Esophagus squamous epithelium (tissue), 5 donors: ENCODE measurements at places on chromosomes 1 and 21. TPM values are rescaled to one million over a fixed set of nuclear protein-coding genes. Genes with fewer than 3 reads are reported as not detected.

DNA sequence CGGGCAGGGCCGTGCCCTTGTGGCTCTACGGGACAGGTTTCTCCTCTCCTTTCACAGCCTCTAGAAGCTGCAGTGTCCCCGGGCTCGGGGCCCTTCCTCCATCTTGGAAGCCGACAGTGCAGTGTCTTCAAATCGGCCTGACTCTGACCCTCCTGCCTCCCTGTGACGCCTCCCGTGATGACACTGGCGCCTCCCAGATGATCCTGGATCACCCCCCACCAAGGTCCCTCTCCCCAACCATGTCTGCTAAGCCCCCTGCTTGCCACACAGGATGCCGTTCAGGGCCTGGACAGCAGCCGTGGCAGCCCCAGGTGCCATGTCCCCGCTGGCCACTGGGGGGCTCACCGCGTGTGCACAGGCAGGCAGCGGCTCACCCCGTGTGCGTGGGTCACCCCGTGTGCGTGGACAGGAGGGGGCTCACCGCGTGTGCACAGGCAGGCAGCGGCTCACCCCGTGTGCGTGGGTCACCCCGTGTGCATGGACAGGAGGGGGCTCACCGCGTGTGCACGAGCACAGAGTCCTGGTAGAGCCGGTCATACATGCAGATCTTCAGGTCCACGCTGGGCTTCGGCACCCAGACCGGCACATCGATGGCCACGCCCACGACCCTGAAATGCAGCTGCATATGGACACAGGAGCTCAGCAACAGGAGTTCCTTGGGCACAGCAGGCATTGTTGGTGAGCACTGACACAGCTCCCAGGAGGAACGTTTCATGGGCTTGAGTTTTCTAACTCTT is 24.9 kb upstream of the TMEM52 start:
- H3K27ac ChIP-seq, result no peak overlapping the region
- no peak for DNase-seq
- H3K4me1 ChIP-seq, result peaks cover 9% of the 10 kb centered on the region
- no peaks in the 10 kb centered on the region for H3K36me3 ChIP-seq
- no peak overlapping the region for H3K4me3 ChIP-seq

Gene LCK
- total RNA-seq, result 4.4 TPM

Gene LCE1F
- total RNA-seq, result not detected

Gene SPATA1
- 0.15 TPM for total RNA-seq

- no peak overlapping the region for H3K4me3 ChIP-seq
- no peak overlapping the region for H3K27ac ChIP-seq
- H3K27me3 ChIP-seq, result no peaks in the 10 kb centered on the region
- no peak for DNase-seq
- H3K4me1 ChIP-seq, result no peaks in the 10 kb centered on the region
Observed at GRCh38 chr1:56868761-56869160, 14.2 kb downstream of the C8A start.

GRCh38 chr21:29305561-29305960 is 6.8 kb downstream of the BACH1 start:
- H3K4me1 ChIP-seq, result peaks cover 45% of the 10 kb centered on the region
- no peaks in the 10 kb centered on the region for H3K36me3 ChIP-seq
- H3K27ac ChIP-seq, result no peak overlapping the region
- no peak for DNase-seq
- no peak overlapping the region for H3K4me3 ChIP-seq

Gene ZNF683
- 0.95 TPM for total RNA-seq

Gene CNTN2
- total RNA-seq, result 0.19 TPM

Gene BTBD8
- total RNA-seq, result 3.2 TPM

GRCh38 chr1:205977402-205978014 is 25.7 kb downstream of the RAB7B start:
- peaks cover 7% of the 10 kb centered on the region for H3K27me3 ChIP-seq
- H3K4me3 ChIP-seq, result no peak overlapping the region
- no peak overlapping the region for H3K27ac ChIP-seq
- no peak for DNase-seq
- H3K36me3 ChIP-seq, result no peaks in the 10 kb centered on the region

Gene CAMK1G
- total RNA-seq, result 0.19 TPM

DNA sequence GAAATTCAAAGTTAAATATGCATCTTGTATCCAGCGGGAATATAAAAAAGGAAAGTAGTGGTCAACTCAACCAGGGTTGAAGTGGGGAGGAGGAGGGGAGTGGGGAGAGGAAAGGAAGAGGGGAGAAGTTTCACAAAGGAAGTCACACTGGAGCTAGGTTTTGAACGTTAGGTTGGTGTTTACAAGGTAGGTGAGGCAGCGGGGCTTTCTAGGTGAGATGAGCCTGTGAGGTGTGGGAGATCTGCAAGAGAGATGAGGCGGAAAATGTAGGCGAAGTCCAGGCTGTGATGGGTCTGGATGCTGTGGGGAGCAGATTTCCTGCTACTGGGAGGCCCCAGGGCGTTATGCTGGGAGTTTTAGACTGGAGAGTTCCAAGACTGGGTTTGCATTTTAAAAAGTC is 36.1 kb upstream of the IL20 start:
- H3K4me1 ChIP-seq, result no peaks in the 10 kb centered on the region
- no peak for DNase-seq
- no peaks in the 10 kb centered on the region for H3K36me3 ChIP-seq
- no peak overlapping the region for H3K4me3 ChIP-seq
- no peaks in the 10 kb centered on the region for H3K27me3 ChIP-seq

Gene S100A7A
- not detected for total RNA-seq

GRCh38 chr1:59528471-59528870 is 231.6 kb downstream of the FGGY start:
- no peaks in the 10 kb centered on the region for H3K36me3 ChIP-seq
- H3K4me3 ChIP-seq, result no peak overlapping the region
- no peak for DNase-seq
- H3K4me1 ChIP-seq, result no peaks in the 10 kb centered on the region
- no peaks in the 10 kb centered on the region for H3K27me3 ChIP-seq
- no peak overlapping the region for H3K27ac ChIP-seq

Gene S100A14
- total RNA-seq, result 1,914 TPM

GRCh38 chr1:170593173-170594011 is 61.4 kb downstream of the GORAB start:
- DNase-seq, result no peak
- no peaks in the 10 kb centered on the region for H3K27me3 ChIP-seq
- H3K4me3 ChIP-seq, result no peak overlapping the region
- no peaks in the 10 kb centered on the region for H3K36me3 ChIP-seq
- H3K27ac ChIP-seq, result no peak overlapping the region
- no peaks in the 10 kb centered on the region for H3K4me1 ChIP-seq

Gene FMO2
- 53.4 TPM for total RNA-seq

Gene RAD54L
- total RNA-seq, result 1.9 TPM

- DNase-seq, result no peak
- no peaks in the 10 kb centered on the region for H3K27me3 ChIP-seq
- no peaks in the 10 kb centered on the region for H3K36me3 ChIP-seq
- H3K27ac ChIP-seq, result no peak overlapping the region
Observed at GRCh38 chr21:45415943-45416611, 11.1 kb downstream of the COL18A1 start.

Gene KIF2C
- total RNA-seq, result 4.8 TPM

GRCh38 chr1:152034654-152035538 is 1.9 kb downstream of the S100A11 start:
- DNase-seq, result no peak
- H3K36me3 ChIP-seq, result peaks cover 45% of the 10 kb centered on the region
- H3K27ac ChIP-seq, result peak overlapping the region; percentile 98
- peaks cover 24% of the 10 kb centered on the region for H3K4me1 ChIP-seq

DNA sequence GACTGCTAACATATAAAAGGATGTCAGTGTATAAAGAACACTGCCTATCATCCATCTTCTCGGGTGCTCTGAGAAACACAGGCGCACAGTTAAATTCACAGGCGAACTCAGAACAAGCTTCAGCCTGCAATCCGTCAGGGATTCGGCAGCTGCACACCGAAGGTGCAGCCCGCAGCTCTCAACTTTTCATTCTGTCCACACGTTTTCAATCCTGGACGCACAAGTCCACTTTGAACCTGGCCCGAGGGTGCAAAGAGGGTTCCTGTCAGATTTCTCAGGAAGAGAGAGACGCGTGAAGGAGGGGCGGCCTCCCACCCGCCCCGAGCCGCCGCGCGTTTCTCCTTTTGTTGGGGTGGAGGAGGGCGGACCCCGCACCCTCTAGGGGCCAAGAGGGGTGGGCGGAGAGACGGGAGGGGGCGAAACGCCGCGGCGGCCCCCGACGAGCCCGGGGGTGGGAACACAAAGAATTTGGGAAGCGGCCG is 724 bp downstream of the DOCK7 start:
- no peaks in the 10 kb centered on the region for H3K36me3 ChIP-seq
- DNase-seq, result no peak
- H3K27ac ChIP-seq, result peak overlapping the region; percentile 83
- no peaks in the 10 kb centered on the region for H3K27me3 ChIP-seq

DNA sequence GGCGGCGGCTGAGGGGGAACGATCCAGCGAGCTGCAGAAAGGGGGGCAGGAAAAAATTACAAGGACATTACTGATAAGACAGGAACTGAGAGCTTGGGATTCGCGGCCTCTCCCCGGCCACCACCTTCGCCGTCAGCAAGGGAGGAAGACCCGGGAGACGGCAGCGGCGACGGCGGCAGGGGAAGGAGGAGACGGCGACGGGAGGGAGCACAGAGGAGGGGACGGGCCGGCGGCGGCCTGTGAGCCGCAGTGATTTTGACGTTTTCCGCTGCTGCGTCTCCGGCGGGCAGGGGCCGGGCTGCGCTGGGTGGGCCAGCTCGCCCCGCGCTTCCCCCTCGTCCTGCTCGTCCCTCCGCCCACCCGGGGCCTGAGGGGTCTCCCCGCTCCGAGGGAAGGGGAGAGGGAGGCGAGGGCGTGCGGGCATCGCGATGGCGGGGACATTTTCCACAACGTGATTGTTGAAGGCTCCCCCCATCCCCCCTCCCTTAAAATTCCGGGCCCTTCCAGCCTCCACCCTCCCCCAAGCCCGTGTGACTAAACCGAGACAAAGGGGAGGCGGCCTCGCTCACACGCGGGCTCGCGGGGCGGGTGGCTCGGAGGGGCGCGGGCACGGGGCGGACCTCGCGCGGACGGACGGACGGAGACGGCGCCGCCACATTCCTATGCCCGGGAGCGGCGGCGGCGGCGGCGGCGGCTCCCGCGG is 407 bp downstream of the CAMSAP2 start:
- no peaks in the 10 kb centered on the region for H3K4me1 ChIP-seq
- H3K27ac ChIP-seq, result peak overlapping the region; percentile 99
- H3K4me3 ChIP-seq, result peak overlapping the region; percentile 98
- H3K27me3 ChIP-seq, result no peaks in the 10 kb centered on the region
- no peak for DNase-seq

GRCh38 chr1:11790880-11791715 is 14.7 kb downstream of the MTHFR start:
- H3K4me3 ChIP-seq, result no peak overlapping the region
- H3K4me1 ChIP-seq, result peaks cover 70% of the 10 kb centered on the region
- peaks cover 28% of the 10 kb centered on the region for H3K36me3 ChIP-seq

- no peaks in the 10 kb centered on the region for H3K4me1 ChIP-seq
- no peak overlapping the region for H3K4me3 ChIP-seq
- no peaks in the 10 kb centered on the region for H3K36me3 ChIP-seq
- no peak overlapping the region for H3K27ac ChIP-seq
- no peaks in the 10 kb centered on the region for H3K27me3 ChIP-seq
Observed at GRCh38 chr1:223873044-223873443, 27.3 kb upstream of the TP53BP2 start.

Gene GSTM1
- 299 TPM for total RNA-seq

DNA sequence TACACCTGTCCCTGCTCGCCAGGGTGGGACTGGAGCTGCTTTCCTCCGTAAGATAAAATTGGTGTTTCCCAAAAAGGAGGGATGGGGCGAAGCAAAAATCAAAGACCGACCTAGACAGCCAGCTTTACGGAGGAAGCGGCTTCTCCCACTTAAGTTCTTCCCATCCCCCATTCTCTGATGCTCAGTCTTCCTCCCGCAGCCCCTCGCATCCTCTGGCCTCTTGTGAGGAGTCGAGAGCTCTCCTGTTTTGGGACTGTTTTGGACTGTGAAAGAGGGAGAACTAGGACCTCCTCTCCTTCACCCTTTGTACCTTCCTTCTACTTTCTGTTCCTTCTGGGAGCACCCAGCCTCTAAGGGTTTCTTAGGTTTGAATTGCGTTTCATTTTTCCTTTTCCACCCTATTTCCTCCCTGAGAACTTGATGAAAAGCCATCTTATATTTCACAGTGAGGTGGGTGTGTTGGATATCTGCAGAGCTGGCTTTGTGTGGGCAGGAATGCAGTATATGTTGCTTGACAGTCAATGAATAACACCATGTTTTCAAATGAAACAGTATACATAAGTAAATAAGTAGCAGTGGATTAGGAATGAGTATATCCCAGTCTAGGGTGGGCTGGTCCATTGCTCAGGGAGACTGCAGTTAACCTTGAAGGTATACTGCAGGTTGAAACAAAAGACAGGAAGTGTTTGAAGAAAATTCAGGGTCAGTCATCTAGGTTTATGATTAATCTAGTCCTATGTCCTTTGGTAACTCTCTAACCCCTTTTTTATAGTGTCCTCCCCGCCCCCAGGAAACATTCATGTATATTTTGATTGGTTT is 848 bp downstream of the CTTNBP2NL start:
- H3K4me3 ChIP-seq, result peak overlapping the region; percentile 91
- peak overlapping the region; percentile 97 for H3K27ac ChIP-seq
- no peaks in the 10 kb centered on the region for H3K36me3 ChIP-seq
- H3K27me3 ChIP-seq, result no peaks in the 10 kb centered on the region

Gene GBP5
- 4.8 TPM for total RNA-seq

Gene SH2D5
- total RNA-seq, result 1.1 TPM

DNA sequence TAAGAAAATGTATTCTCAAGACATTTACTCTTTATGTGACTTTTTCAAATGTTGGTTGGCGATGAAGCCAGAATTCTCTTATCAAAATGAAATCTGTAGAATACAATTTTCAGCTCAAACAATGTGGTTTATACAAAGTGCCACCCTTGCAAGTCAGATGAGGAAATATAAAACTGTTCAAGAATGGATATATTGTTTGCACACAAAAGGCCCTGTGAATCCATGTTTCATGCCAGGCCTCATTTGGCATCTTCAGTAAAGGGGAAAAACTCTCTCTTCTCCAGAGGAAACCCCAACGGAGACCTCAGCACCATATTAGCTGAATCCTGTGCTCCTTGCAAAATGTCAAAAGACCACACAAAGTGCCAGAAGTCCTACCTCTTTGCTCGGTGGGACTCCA is 310.4 kb downstream of the RRAGC start:
- no peaks in the 10 kb centered on the region for H3K27me3 ChIP-seq
- H3K36me3 ChIP-seq, result no peaks in the 10 kb centered on the region
- no peaks in the 10 kb centered on the region for H3K4me1 ChIP-seq
- no peak overlapping the region for H3K27ac ChIP-seq
- H3K4me3 ChIP-seq, result no peak overlapping the region
